ENCODE measurements at places on chromosomes 5 and 9.

DNA sequence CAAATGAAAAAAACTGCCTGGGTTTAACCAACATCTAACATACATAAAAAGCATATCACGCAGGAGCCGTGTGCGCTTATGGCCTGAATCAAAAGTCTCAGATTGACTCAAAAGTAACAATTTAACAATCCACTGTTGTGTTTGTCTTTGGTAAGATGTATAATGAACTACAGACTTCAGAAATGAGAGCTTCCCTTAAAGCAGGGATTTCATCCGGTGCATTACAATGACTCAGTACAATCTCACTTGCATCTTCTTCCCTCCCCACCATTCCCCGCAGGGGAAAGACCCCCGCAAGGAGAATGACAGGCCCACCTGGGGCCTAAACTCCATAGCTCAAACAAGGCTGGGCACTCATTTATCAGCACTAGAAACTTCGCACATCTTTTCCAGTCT, 1.4 kb downstream of the ZFR start:
- DNase-seq = no peak

- no peak for DNase-seq
Measured at GRCh38 chr5:157546456-157547100, 29.0 kb downstream of the ADAM19 start.

DNA sequence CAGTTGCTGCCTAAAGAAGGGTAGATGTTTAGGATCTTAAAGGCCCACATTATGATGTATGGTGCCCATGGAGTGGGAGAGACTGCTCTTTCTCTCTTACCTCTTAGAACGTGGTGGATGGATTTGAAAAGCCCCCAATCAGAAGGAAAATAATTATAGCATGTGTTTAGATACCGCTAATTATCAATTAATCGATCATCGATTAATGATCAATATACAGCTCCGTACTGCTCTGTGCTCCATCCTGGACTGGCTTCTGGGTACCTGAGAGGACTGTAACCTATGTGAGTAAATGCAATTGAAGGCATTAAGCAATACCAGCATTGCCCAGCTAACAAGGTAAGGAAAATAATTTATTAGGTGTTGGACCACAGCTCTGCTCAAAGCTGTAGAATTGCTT, 149.1 kb downstream of the MAST4 start:
- DNase-seq = no peak

DNA sequence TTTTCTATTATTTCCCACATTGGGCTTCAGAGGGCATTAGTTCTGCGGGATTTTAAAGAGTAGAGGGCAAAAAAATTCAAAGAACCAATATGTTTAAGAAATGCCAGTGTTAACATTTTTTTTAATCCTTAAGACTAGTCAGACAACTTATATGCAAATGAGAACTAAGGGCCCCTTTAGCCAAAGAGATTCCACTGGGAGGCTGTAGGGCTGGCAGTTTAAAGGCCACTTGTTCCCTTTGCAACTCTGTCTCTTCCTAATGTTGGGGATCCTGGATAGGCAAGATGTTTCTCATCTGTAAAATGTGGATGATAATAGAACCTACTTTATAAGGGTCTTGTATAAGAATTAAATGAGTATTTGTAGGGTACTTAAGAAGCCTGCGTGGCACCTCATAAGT, 1395.9 kb downstream of the PTPRD start:
- DNase-seq = no peak

DNA sequence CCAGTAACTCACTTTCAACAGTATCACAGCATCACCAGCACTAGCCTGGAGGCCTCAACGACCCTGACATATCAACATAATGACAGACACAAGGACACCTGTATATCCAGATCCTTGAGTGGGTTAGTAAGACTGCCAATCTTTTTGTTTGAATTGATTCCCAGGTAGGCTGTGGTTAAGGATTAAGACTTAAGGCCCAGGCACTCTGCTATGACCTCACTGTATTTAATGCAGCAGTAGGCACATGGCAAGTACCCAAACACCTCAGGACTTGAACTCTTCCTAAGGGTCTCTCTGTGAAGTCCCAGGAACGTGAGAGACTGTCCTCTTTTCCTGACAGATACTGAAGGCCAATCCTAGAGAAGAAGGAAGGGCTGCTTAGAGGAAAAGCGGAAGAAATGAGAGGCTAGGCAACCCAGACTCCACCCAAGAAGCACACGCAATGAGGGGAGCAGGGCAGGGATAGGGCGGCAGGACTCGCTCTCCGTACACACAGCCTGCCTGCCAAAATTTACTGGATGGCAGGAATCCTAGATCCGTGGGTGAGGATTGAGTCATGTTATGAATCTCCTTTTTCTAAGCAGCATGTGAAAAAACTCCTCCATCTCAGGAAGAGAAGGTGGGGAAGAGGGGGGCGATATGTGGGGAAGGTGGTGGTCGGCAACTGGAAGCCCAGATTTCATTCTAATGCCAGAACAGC, 93.4 kb downstream of the SIL1 start:
- peak; percentile 90 for DNase-seq

- DNase-seq = no peak
Measured at GRCh38 chr5:6041977-6042550, 336.3 kb downstream of the MED10 start.

GRCh38 chr5:94469894-94470329, 148.5 kb downstream of the KIAA0825 start:
- DNase-seq = no peak

DNA sequence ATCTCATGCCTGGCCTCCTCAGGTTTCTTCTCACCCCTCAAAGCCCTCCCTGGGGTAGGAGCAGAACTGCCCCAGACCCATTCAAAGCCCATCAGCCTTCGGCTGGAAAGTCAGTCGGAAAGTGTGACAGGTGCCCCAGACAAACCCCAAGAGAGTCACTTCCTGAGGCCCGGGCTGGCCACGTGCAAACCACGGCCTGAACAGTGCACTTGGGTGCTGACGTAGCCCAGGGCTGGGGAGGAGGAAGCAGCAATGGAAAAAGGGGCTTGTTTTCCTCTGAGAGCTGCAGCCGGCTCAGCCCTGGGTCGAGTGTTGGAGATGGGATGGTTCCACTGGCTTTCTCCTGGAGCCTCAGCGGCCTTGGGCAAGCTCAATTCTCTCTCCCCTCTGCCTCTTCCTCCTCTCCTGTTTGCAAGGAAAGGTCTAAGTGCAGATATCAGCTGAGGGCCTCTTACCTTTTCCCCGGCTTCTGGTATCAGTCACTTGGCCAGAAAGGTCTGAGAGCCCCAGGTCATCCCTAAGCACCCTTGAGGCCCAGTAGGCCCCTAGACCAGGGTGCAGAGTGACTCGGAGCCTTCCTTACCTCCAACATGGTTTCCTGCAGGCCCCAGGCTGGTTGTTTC, 5.9 kb upstream of the EGR1 start:
- DNase-seq = peak; percentile 76

DNA sequence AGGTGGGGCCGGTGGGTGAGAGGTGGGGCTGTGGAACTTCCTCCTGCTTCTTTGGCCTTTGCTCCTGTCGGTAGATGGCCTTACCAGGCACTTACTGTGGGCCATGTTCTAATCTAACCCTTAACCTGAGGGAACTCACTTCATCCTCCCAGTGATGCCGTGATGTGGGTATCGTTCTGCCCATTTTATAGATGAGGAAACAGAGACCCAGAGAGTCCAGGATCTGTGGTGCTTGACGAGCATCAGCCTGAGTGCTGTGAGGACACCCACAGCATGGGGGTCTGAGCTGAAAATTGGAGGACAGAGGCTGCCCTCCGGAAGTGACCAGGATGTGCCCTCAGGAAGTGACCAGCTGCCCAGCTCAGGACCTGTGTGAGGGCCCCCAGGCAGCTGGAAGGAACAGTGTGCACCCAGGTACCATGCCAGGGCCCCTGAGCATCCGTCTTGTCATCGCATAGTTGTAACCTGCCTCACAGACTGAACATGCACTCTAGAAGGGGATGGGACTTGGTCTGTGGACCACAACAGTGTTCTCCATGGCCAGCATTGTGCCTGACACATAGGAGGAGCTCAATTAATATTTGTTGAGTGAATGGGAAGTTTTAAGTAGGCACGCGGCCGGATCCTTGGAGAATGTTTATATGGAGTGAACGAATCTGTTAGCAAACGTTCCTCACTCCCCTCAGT, 8.5 kb downstream of the NEK6 start:
- DNase-seq = no peak

DNA sequence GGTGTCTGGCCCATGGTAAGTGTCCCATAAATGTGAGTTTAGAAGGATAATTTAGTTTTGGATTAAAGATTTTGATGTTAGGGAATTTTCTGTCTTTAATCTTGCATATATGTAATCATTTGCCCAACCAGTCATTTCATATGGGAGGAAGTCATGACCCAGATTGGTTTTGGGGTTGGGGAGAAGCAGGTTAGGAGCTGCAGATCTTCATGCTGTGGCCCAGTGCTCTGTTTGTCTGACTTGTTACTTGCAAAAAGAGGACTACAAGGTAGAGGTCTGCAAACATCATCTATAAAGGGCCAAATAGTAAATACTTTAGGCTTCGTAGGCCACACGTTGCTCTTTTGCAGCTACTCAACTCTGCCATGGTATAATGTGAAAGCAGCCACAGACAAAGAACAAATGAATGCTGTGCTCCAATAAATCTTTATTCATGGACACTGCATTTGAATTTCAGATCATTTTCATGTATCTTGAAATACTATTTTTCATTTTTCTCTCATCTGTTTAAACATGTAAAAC, 16.8 kb downstream of the OSTF1 start:
- DNase-seq = no peak

GRCh38 chr9:104794070-104794469, 30.1 kb downstream of the NIPSNAP3B start:
- DNase-seq = no peak

DNA sequence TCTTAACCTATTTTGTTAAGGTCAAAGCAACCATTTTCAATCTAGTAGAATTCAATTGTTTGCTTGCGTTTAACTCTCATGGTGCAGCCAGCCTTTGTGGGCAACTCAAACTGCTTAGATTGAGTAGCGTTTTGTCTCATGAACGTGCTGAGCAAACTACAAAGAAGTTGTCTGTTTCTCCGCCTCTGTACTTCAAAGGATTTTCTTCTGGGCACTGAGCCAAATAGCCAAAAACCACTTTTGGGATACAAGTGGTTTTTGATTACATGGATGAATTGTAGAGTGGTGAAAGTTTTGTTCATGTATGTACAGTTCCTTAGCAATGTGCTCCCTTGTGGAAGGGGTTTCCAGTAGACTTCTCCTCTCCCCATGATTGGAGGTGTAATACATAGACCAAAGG, 122.9 kb downstream of the CFAP90 start:
- DNase-seq = no peak

- DNase-seq = no peak
Measured at GRCh38 chr9:37775216-37775919, 9.5 kb downstream of the EXOSC3 start.

- DNase-seq = peak; percentile 2
Measured at GRCh38 chr5:107772418-107773310, 101.9 kb upstream of the EFNA5 start.

DNA sequence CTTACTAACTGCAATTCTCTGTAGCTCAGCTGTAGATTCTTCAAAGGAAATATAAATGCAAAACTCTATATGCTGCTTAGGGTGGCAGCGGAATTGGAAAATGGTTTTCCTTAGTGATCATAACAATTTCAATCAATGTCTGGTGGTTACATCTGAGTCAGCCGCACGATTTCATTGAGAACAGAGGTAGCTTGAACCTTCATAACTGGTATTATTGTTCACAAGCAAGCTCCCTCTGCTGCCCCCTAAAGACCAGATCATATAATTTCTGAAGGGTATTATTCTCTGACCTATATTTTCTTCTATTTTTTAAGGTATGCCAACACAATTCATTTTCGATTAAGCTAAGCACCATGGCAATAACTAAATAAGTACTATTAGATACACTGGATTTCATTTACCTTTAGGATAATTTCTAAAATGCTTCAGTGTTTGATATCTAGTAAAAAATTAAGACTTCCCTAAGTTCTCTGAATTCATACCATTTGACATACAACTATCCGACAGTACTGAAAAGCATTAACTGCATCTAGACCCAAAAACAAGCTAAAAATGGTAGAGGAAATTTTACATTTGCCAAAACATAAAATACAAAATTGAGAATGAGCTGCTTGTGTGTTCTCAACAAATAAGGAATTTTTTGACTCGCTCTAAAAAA, 181.1 kb upstream of the SPEF2 start:
- peak; percentile 5 for DNase-seq

DNA sequence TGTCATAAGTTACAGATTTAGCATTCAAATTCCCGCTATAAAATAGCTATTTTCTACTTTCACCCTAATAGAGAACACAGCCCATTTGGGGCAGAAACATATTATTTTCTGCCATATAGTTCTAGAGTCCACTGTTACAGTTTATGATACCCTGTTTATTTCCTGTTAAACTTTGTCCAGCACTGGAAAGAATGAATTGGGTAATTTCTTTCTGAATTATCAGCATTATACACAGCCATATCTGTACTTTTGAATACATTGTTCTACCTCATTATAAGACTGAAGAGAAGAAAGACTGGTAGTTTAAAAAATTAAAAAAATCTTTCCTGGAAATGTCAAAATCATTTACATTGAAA, 332.1 kb downstream of the DIRAS2 start:
- DNase-seq = no peak

GRCh38 chr5:163459462-163459818, 462 bp downstream of the NUDCD2 start:
- DNase-seq = no peak

DNA sequence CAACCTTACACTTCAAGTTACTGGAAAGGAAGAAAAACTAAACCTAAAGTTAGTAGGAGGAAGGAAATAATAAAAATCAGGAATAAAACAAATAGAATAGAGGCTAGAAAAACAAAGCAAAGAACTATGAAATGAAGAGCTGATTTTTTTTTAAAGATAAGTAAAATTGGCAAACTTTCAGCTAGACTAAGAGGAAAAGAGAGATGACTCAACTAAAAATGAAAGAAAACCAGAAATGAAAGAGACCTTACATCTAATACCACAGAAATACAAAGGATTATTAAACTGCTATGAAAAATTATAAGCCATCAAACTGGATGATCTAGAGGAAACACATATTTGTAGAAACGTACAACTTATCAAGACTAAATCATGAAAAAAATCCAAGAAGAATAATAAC, 60.0 kb downstream of the PRRC1 start:
- DNase-seq = no peak

- no peak for DNase-seq
Measured at GRCh38 chr5:78843436-78843835, 141.7 kb downstream of the ARSB start.

GRCh38 chr9:8351436-8351835, 551.9 kb upstream of the DMAC1 start:
- no peak for DNase-seq

GRCh38 chr9:89807682-89808075, 202.9 kb downstream of the GADD45G start:
- DNase-seq = no peak

GRCh38 chr5:42285230-42285629, 138.0 kb upstream of the GHR start:
- peak; percentile 37 for DNase-seq

DNA sequence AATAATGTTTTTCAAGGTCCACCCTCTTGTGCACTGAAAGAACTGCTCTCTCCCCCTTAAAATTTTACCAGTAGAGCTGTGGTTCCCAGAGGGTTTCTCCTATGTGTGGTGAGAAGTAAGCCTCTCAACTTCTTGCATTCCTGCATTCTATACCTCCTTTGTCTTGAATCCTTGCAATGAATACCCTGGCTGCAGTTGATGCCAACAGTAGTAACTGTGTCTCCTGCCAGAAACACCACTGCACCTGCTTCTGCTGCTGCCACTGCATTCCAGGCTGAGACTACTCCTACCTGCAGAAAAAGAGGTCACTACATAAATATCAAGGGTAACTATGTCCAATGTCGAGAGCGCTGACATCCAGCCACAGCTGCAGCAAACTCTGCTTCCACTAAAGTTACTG, 203.7 kb downstream of the TMEM167A start:
- DNase-seq = no peak

GRCh38 chr5:151245680-151246219, 7.2 kb upstream of the GM2A start:
- no peak for DNase-seq

- no peak for DNase-seq
Measured at GRCh38 chr5:154371687-154372086, 74.1 kb upstream of the SAP30L start.

Data from Ammon's horn (tissue), 1 donor.